NB4 (cell line): ENCODE measurements at places on chromosomes 11 and 22.

GRCh38 chr11:91158891-91159537 lies 936.2 kb upstream of the CHORDC1 start:
- no peak for DNase-seq

DNA sequence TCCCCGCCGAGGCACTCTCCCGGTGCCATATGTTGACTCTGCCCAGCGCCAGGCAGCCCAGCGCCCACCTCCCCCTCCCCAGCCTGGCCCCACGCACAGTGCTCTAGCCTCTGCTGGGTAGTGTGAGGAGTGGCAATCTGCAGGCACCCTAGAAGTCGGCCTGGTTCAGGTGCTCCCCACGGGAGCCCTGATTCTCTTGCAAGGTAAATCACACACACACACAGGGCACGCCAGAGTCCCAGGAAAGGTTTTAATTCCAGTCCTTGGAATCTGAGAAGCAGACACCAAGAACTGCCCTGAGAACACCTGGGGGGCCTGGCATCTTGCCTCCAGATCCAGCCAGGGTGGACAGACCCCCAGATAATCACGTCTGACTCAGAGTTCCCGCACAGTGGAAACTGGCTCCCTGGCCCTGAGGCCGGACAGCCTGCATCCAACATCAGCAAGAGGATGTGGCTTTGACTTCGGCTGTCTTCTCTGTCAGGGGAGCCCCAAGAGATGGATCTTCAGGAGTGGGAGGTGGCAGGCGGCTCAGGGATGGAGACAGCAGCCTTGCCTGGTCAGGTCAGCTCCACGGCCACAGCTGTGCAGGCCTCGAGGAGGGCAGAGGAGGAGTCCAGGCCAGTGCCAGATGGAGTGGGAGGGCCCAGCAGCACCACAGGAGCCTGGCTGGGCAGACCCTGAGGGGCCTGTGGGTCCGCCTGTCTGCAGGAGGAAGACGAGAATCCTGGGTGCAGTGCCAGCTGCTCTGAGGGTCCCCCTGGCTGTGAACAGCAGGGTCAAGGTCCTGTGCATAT lies 1.1 kb upstream of the RIN1 start:
- no peak for DNase-seq

GRCh38 chr22:48520884-48521588 lies 1306.6 kb downstream of the BRD1 start:
- DNase-seq: no peak

GRCh38 chr22:16917144-16918003 lies 90.6 kb downstream of the GAB4 start:
- DNase-seq: peak; percentile 70

DNA sequence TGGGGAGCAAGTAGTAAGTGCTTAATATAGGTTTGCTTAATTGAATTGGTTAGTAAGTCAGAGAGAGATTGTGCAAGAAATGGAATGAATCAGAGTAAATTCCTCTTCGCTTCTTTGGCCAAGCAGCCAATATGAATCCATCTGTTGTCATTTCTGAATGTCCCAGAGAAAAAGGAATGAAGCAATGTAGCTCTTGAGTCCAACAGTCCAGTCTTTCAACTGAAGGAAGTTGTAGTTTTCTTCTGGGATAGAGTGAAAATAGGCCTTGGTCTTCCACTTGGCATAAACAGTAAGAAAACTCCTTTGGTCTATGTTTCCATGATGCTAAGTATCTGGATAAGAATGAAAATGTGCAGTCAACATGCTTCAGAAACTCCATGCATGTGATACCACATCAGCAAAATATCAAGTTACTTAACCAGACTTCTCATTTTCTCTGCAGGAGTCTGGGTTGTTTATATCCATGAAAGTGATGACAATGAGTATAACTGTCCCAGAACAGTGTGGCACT lies 1.8 kb upstream of the FIBIN start:
- peak; percentile 13 for DNase-seq

GRCh38 chr11:109338131-109338530 lies 83.9 kb upstream of the C11orf87 start:
- DNase-seq: no peak

DNA sequence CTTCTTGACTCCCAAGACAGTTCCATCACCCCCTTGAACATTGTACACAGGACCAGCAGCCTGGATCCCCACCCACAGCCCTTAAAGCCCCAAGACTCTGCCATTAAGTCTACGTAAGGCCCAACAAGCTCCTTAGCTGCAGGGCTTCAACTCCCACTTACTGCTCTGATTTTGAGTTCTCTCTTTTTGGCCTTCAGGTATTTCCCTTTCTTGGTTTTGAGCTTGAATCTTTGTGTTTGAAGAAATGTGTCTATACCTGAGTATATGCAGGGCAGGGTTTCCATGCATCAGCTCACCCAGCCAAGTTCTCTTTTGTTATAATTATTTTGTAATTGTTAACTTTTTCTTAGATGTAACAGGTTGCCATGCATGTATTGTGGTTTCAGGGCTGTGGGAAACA lies 10.4 kb upstream of the MPEG1 start:
- no peak for DNase-seq

DNA sequence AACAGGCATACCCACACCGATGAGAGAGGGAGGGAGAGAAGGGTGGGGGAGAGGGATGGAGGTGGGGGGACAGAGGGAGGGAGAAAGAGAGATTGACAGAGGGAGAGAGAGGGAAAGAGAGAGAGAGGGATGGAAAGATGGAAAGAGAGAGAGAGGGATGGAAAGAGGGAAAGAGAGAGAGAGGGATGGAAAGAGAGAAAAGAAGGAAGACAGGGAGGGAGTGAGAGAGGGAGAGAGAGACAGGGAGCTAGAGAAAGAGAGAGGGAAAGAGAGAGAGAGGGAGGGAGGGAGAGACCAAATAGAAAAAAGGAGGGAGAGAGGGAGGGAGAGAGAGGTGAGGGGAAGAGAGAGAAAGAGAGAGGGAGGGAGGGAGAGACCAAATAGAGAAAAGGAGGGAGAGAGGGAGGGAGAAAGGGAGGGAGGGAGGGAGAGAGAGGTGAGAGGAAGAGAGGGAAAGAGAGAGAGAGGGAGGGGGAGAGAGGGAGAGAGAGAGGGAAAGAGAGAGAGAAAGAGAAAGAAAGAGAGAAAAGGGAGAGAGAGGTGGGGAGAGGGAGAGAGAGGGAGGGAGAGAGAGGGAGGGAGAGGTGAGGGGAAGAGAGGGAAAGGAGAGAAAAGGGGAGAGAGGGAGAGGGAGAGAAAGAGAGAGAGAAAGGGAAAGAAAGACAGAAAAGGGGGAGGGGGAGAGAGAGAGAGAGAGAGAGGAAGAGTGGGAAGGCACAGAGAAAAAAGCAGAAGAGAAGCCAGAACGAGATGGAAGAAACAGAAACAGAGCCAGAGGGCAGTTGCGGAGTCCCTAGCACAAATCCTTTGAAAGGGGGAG lies 23.8 kb downstream of the MB start:
- DNase-seq: no peak
